ENCODE measurements at places on chromosomes 4 and X. TPM values are rescaled to one million over a fixed set of nuclear protein-coding genes. Genes with fewer than 3 reads are reported as not detected.

Gene ARMCX2
- 63.6 TPM for polyA plus RNA-seq

Gene PPP4R3C
- polyA plus RNA-seq, result not detected

Gene GPAT3
- 1.3 TPM for polyA plus RNA-seq

Gene DTHD1
- not detected for polyA plus RNA-seq

Gene UGT2B7
- not detected for polyA plus RNA-seq

Gene TCEAL4
- polyA plus RNA-seq, result 31.9 TPM

Gene MID1IP1
- polyA plus RNA-seq, result 34.1 TPM

Gene SUPT20HL1
- not detected for polyA plus RNA-seq
